ENCODE measurements at places on chromosomes 7 and 10.
A peak's percentile ranks its signal among the peaks of the same experiment; 100 is the strongest.

GRCh38 chr7:37332243-37333016 lies 116.2 kb downstream of the ELMO1 start:
- no peak for DNase-seq

DNA sequence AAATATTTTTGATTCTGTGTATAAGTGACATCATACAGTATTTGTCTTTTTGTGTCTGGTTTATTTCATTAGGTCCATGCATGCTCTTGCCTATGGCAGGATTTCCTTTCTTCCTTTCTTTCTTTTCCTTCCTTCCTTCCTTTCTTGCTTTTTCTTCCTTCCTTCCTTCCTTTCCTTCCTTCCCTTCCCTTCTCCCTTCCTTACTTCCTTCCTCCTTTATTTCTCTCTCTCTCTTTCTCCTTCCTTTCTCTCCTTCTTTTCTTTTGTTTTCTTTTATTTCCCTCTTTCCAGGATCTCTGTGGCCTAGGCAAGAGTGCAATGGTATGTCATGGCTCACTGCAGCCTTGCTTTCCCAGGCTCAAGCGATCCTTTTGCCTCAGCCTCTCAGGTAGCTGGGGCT lies 31.4 kb upstream of the CALU start:
- DNase-seq, result no peak

GRCh38 chr10:19816411-19817230 lies at the start of gene PLXDC2:
Gene PLXDC2 (plus strand): TSS chr10:19816432.
- peak; percentile 32 for DNase-seq

DNA sequence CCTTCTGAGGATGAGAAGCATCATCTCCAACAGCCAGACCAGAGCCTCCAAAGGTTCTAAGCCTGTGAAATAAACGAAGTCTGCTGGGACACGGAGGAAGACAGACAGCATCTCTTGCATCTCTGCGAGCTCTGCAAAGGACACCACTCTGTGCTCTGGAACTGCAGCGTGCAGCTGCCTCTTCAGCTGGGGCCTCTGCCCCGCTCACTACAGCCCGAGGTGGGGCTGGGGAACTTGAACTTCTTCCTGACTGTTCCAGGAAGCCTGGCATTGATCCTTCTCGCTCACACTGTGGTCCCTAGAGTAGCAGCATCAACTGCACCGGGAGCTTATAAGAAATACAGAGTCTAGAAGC lies 163.3 kb downstream of the USP6NL start:
- no peak for DNase-seq

DNA sequence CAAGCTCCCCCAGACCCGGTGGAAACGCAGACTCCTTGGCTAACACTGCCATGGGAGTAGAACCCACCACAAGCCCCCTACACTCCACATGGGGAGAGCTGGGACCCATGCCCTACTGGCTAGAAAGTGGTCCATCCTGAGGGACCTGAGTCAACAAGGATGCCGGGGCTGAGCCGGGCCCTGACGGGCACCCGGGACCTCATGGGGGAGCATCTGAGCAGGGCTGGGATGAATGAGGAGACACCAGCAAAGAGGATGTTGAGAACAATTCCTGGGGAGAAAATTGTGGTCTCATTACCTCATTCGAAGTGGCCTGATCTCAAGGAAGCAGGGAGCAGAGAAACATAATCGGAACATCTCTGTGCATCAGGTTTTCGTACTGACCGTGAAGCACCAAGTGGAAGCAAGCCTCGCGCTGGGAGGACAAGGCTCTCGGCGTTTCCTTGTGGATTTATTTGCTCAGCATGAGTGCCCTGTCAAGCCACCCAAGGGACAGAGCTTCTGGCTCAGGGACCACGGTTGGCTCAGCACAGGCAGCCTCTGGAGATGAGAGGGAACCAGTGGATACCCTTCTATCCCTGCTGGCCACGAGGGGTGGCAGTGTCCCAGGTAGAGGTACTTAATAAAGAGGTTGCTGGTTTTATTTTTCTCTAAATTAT lies 132.2 kb upstream of the FAM20C start:
- no peak for DNase-seq

GRCh38 chr7:26538216-26538615 lies 246.6 kb downstream of the SNX10 start:
- no peak for DNase-seq

- DNase-seq, result no peak
Observed at GRCh38 chr7:138890499-138891445, 90.4 kb downstream of the KIAA1549 start.

- DNase-seq, result no peak
Observed at GRCh38 chr10:64508029-64508661, 986.9 kb downstream of the REEP3 start.

- no peak for DNase-seq
Observed at GRCh38 chr7:47801423-47801822, 146.8 kb downstream of the PKD1L1 start.

GRCh38 chr10:16652154-16652553 lies 130.5 kb upstream of the C1QL3 start:
- DNase-seq, result no peak

GRCh38 chr10:73039635-73040034 lies 57.0 kb downstream of the P4HA1 start:
- no peak for DNase-seq

DNA sequence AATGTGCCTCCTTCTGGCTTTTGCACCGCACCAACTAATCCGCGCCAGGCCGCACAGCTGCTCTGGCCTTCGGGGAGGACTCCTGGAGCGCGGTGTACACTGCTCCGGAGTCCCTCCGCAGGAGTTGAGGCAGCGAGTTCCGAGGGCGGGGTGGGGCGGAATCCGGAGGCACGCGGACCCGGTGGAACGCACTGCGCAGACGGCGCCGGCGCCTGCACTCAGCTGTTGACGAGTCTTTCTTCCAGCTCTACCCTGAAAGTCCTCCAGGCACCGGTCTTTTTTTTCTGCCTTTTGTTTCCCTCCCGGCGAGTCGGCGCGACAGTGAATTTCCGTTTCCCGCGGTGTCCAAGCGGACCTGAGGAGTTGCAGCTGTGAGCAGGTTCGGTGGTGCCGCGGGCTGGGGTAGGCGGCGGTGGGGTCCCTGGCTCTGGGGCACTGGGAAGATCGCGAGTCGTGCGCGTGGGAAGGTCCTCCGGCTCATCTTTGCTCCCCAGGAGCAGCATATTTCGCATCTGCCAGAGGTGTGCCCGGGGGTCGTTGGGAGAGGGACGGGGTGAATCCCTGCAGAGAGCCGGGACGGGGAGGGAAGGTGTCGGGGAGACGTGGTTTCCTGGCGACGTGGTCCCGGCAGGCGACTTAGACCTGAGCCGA lies 44.1 kb downstream of the SFTPD start:
- DNase-seq, result peak; percentile 27

All from LNCaP clone FGC (cell line).